ACHN (cell line): ENCODE measurements at places on chromosomes 6 and 20.

- no peak for DNase-seq
These were observed 193.6 kb downstream of the NFATC2 start for GRCh38 chr20:51348876-51349275.

GRCh38 chr6:21263531-21264287, 329.8 kb upstream of the SOX4 start:
- no peak for DNase-seq

DNA sequence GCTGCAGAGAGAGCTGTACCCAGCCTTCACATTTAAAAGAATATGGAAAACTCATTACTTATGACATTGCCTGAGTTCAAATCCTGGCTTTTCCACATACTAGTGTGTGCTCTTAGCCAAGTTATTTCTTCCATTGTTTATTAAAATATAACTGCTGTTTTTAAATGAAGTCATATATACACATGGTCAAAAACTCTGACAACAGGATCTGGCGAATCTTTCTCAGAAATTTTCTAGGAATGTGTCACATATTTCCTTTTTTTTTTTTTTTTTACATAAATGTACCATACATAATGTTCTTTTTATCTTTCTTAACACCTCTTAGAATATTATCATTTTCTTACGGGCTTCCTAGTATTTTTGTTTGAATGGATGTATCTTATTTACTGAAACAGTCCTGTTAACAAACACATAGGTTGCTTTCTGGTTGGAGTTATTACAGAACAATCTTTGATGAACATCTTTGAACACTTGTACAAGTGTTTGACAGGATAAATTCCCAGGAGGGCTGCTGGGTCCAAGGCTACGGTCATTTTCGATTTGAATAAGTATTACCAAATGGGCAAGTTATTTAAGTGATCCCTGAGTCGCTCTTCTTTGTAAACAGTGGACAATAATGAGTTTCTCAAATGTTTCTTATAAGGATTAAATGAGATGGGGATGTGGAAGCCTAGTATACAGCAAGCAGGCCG, 1.6 kb upstream of the SNX9 start:
- no peak for DNase-seq

DNA sequence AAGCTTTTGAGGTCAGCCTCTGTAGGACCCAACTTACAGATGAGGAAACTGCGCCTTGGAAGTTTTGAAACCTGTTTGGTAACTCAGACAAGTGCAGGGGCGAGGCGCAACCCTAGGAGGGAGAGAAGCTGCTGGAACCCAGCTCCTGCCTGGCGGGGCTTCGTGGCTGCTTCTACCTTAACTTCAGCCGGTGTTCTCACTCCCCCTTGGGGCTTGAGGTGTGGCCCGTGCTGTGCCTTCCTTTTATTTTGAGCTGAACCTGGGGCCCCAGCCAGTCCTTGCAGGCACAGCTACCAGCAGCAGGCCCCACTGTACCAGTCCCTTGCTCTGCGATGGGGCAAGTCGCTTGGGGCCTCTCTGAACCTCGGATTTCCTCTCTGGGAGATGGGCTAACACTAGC, 12.0 kb downstream of the RBM38 start:
- DNase-seq, result no peak

GRCh38 chr6:119929121-119929520, 579.6 kb upstream of the MAN1A1 start:
- no peak for DNase-seq
